ENCODE measurements at places on chromosomes 16 and 17.
A peak's percentile ranks its signal among the peaks of the same experiment; 100 is the strongest.

GRCh38 chr17:51439395-51440229 lies 179.3 kb downstream of the UTP18 start:
- DNase-seq: no peak

DNA sequence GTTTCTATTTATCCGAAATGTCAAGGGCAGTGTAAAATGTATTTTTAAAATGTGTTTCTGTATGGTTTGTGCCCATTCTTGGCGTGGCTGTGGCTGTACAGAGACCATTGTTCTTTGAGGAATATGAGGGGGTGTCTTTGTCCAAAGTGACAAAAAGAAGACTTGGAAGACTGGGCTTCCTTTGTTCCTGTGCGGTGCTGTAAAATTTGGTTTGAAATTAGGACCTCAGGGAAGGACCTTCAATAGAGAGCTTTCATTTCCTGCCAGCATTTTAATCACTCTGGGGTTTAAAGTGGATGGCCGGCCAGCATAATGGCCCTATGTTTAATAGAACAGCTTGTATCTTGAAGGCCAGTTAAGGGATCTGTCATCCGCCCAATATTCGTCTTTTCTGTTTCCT lies 190.1 kb upstream of the TBX2 start:
- no peak for DNase-seq

GRCh38 chr17:778096-778495 lies 4.0 kb downstream of the GLOD4 start:
- no peak for DNase-seq

- no peak for DNase-seq
Observed at GRCh38 chr16:77344341-77344740, 90.5 kb downstream of the ADAMTS18 start.

GRCh38 chr17:17348872-17349723 lies 45.9 kb downstream of the NT5M start:
- DNase-seq: no peak

GRCh38 chr16:27748868-27749546 lies 199.1 kb downstream of the KATNIP start:
- DNase-seq: peak; percentile 9

Measured in activated CD4-positive, alpha-beta T cell treated with anti-CD3 and anti-CD28 coated beads, Interleukin-2, amount 50 U/mL, for 48 hours (primary cell).